EL (cell line): ENCODE measurements at places on chromosomes 5 and 9.
A peak's percentile ranks its signal among the peaks of the same experiment; 100 is the strongest.

DNA sequence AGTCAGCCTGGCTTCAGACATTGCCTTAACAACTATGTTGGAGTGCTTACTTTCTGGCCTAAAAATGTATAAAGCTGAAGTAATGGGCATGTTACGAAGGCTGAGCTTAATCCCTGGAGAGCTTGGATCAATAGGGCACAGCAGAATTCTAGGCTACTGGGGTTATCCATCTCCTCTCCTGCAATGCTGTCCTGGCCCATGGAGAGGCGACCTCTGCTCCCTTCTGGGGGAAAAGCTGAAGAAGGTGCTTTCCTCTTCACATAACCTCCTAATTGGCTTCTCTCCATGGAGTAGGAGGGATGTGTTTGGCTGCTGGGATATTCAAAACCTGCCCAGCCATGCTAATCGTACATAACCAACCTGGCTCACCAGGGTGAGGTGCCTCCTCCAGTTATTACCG lies 403.5 kb downstream of the DMRT2 start:
- DNase-seq: no peak

DNA sequence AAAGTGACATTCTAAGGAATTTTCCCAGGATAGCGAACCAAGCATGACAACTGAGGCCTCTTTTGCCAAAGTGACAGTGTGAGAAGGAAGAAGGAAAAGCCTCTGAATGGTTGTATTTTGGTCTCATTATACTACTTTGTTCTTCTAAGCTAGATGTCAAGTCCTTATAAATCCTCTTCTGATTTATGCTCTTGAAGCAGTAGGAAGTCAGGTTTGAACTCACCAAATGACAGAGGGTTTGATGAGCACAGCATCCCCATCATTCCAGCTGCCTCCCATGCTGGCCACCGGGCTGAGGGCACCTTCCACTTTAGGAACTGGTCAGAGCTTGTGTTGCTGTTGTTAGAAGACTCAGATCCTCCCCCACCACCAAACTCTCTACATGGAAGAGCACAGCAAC lies 44.1 kb downstream of the FAM240B start:
- DNase-seq: no peak

DNA sequence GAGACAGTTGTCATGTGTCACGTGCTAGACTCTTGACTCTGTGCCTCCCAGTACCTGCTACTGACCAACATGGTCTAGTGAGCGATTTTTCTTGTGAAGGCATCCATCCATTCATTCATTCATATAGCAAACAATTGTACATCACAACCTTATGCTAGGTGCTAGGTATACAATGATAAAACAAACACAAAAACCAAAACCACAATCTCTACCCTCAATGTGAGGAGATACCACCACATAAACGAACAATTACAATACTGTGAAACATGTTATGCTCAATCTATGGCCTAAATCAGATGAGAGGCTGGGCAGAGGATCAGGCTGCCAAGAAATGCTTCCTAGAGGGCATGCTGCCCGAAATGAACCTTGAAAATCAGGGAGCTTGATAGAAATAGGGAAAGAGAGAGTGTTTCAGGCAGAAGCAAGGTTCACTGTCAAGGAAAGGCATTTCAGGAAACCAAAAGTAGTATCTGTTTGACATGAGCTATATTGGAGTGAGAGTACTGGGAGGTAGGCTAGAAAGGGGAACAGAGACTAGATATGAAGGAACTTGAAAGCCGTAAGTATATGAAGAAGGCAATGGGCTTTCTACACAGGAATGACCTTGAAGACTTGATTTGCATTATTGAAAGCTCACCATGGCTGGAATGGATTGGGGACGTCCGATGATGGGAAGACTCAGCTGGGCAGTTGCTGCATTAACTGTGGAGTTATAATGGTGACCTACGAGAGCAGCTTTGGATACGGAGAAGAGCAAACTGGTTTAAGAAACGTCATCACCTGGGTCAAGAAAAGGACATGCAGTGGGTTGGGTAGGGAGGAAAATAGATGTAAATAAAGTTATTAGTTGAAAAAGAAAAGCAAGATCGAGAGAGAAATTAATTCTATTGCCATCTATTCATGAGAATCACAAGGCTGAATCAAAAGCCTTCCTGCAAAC lies 90.1 kb downstream of the THBS4 start:
- DNase-seq: no peak

- DNase-seq: no peak
Observed at GRCh38 chr9:114347675-114348074, 18.0 kb downstream of the ORM2 start.

- peak; percentile 70 for DNase-seq
Observed at GRCh38 chr5:8843771-8844170, 702.1 kb downstream of the SEMA5A start.

DNA sequence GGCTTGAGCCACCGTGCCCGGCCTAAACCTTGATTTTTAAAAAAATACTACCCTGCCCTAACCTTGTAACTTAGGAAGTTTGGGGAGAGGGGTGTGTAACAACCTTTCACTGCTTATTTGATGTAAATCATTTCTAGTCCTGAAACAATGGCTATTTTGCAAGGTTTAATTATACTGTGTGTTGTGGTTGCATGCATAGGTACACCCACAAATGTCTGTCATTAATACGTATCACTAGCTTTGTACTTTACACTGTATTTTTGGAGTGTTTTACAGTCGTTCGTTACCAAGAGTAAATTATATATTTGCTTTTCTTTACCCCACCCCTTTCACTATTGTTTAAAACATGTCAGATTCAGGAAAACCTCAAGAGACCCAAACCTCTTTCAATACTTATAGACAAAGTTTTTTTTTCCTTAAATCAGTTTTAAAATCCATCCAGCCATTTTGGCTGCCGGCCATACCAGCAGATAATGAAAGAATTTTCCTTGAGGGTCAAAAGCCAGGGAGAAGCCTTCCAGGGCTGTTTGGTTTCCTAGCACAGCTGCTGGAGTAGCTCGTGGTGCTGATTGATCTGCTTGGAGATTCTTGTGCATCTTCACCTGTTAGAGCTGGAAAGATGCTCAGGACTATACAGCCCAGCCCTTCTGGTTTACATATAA lies 50.7 kb downstream of the DOCK8 start:
- no peak for DNase-seq

GRCh38 chr5:55625589-55625909 lies 86.6 kb downstream of the SLC38A9 start:
- no peak for DNase-seq

DNA sequence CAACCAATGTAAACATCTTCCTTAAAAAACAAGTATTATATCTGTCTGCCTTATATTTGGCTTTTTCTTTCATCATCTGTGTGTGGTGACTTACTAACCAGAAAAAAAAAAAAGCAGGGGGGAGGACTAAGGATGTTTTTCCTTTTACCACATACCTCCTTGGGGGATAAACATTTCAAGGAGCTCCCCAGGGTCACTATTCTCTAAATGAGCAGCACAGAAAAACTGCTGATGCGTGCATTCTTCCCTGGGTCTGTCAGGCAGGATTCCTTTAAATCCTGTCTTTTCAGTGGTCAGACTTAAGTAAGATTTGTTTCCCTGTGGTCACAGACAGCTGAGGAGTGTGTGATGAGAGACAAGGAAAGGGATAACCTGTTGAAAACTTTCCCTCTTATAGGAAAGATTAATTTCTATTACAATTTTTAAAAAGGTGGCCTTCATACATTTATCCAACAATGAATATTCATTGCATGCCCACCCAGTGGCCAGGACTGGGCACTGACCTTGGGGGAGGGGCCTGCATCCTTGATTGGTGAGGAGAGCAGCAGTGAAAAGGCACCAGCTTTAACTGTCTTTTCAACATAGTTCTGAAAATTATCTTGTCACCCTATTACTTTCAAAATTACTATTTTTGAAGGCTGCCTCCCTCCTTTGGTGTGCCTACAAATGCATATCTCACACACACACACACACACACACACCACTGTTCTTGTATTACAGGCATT lies 123.1 kb downstream of the TLE4 start:
- DNase-seq: peak; percentile 92
